ENCODE measurements at places on chromosomes 2 and 18. TPM values are rescaled to one million over a fixed set of nuclear protein-coding genes. Genes with fewer than 3 reads are reported as not detected.

GRCh38 chr2:221370076-221370856, 201.8 kb downstream of the EPHA4 start:
- no peak for ATAC-seq

- no peak for ATAC-seq
Observed at GRCh38 chr2:139480161-139480650, 700.0 kb upstream of the NXPH2 start.

GRCh38 chr18:78814766-78815165, 164.9 kb upstream of the SALL3 start:
- ATAC-seq: no peak

DNA sequence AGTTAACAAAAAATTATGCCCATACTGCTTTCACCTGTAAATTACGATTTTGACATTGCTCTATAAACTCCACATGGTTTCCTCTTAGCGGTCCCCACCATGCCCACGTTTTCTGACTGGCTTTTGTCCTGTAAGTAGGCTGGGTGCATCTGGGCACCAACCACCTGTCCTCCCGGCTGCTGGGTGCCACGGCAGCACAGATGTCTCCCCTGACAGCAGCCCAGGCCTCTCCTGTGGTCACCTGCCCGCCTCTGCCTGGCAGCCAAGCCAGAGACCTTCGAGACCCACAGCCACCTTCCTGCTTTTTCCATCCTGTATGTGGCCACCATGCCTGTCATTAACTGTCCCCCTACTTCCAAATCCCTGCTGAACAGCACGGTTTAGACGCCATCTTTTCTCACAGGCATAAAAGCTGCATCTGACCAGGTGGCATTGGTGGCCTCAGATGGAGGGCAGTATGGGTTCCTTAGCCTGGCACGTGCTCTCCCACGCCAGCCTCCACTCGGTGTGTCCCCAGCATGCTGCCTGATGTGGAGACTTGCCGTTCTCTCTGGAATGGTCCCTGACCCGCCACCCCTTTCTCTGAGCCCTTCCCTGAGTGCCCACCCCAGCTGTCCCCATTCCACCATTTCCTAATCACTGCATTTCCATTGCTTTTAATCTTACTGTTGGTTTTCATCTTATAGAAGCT, 18.9 kb downstream of the SNORC start:
- ATAC-seq: no peak

GRCh38 chr2:68104111-68104835, 41.5 kb upstream of the C1D start:
- ATAC-seq: no peak

DNA sequence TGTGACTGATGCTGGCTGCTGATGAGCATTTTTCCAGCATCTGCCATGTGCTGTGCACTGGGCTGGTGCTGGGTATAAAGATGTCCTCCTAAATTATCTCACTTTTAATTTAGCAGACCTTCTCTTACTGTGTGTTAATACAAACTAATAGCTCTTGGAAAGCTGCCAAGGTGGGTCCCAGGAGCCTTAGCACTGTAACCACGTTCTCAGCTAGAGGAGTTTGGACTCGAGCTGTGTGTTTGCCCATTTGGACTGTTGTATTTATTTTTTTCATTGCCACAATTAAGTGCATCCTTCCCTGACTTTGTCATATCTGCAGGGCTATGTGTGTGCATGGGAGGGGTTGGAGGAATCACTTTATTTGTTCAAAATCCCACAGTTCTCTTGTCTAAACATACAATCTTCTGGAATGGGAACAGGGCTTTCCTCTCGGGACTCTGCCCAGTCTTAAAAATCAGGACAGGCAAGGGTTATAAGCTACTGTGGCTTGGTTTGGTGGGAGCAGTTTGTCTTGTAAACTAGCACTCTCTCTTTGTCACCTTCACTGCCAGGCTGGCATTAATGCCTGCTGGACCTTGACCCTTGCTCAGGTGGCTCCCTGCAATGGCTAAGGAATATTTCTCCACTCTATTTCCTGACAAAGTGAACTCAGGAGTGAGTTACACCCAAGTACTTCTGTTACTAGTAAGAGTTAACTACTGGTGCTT, 129.7 kb upstream of the MGAT5 start:
- no peak for ATAC-seq

- no peak for ATAC-seq
Observed at GRCh38 chr18:34483198-34483597, 226.9 kb upstream of the DTNA start.

DNA sequence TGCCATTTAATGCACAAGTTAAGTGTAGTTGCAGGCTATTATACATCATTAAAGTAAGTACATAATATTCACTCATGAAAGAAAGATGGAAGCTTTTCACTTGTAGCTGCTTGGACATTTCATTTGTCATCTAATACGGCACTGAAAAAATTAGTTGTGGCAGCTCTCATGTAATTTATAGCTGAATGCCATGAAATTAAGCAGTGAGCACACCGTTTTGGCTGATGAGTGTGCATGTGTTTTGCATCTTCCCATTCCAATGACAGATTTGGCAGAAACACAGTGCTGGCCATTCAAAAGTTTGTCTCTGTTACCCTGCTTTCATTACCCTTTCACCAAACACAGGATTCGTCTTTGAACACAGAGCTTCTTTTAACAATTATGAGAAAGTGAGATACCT, 174.0 kb downstream of the PTGR3 start:
- ATAC-seq: no peak

DNA sequence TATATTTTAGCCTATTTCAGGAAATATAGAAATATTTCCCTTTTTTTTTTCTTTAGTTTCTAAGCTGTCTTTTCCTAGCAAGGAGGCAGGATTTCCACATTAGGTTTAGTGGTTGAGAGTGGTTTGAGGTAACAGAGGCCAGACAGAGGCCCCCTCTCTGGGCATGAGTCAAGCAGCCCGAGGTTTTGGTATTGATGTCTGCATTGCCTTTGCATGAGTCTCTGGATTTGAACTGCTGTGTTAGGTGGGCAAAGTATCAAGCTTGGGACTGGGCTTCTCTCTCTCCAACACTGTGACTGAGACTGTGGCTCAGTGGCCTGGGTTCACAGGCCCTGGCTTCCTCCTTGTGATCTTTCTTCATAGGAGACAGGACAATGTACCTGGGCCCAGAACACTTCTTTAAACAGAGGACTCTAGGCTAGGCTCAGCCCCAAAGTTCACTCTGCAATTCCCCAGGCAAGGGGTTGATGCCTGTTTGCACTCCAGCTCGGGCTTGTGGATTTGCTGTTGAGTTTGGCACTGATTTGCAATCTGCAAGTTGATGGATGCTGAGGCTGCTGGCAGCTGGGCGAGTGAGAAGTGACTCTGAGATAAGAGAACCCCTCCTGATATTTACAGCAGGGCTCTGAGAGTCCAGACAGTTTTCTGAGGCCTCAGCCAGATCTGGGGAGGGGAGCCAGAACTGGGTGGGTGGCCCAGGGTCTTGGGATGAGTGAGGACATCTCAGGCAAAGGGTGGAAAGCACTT, 271.2 kb downstream of the EN1 start:
- no peak for ATAC-seq

DNA sequence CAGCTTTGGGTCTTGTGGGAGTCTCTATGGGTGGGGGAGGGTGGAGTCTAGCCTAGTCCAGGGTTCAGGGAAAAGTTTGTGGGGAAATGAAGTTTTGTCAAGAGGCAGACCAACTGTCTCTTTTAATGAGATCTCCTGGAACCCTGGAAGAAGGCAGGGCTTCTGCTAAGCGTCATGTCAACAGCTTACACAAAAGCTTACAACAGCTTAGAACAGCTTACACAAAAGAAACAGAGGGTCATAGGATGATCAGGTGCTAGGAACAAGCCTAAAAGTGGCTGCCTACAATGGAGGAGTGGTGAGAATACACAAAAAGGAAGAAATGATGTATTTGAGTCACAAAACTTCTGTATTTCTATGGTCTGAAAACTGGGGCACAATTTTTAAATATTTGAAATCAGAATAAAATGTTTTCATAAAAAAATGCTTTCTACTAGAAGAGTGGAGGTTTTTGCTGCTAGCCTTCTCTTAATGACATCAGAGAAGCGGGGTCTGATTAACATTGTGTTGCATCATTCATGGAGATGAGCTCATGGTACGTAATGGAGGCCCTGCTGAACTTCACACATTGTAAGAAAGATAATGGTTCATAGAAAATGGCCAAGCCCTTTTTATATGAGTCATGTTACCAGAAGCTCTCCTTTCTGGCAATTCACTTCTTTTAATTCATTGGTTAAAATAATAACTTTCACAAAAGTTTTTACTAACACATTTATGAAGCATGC, 351.0 kb downstream of the PIK3C3 start:
- no peak for ATAC-seq

DNA sequence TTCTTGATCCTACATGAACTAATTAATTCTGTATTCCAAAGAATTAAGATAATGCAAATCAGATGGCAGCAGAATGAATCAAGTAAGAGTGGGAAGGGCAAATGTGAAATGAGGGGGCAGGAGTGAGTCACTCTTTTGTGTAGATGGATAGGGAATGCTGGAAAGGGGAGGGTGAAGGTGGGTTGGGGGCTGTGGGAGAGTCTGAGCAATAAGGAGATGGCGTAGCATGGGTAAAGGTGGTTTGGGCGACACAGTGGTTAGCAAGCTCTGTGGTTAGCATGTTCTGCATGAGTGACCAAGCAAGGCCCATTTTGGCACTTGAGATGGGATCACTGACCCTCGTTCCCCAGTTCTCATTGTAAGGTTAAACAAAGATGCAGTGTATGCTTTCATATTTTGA, 20.4 kb downstream of the GPD2 start:
- ATAC-seq: no peak

GRCh38 chr2:11758647-11759046, 12.2 kb downstream of the LPIN1 start:
- no peak for ATAC-seq

DNA sequence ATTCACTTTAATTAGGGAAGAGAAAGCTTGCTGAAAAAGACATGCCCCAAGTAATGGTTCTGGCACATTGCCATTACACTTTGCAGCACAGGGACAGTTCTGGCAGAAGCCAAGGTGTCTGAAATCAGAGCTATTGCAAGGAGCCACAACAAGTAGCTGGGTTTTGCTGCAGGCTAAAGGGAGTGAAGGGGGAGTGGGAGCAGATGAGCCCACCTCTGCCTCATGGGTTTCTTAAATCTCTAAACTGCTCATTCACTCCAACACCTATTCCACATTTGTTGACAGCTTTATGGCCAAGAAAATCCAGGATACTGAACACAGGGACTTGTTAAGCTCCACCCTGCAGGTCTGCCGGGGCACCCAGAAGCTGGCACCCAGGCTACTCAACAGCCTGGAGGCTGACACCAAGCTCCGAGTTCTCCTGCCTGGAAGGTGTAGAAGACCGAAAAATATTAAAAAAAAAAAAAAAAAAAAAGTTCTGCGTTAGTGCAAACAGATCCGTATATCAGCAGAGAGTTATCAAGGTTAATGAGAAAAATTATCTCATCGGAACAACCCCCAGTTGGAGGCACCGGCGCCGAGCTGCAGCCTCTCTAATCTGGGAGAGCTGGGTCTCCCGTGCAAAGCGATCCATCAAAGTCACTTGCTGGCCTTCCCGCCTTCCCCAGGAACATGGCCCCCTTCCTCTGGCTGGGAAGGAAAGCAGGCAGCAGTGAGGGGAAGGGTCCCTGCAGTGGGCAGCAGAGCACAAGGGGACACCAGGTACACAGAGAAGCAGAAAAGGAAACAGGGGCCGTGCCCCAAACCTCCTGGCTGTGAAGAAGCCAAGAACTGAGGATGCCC, 123.7 kb downstream of the HNMT start:
- no peak for ATAC-seq

DNA sequence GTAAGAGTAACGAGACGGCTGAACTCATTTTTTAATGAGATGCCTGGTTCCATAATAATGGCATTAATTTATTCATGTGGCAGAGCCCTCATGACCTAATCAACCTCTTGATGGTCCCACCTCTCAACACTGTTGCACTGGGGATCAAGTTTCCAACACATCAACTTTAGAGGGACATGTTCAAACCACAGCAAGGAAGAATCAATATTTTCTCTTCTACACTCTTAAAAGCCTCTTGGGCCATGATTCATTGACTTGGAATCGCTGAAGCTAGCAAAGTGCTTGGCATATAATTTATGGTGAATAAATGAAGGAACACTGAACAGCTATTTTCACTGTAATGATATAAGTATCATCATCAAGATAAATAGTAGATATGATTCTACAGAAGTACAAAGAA, 333.0 kb downstream of the TNS1 start:
- no peak for ATAC-seq

DNA sequence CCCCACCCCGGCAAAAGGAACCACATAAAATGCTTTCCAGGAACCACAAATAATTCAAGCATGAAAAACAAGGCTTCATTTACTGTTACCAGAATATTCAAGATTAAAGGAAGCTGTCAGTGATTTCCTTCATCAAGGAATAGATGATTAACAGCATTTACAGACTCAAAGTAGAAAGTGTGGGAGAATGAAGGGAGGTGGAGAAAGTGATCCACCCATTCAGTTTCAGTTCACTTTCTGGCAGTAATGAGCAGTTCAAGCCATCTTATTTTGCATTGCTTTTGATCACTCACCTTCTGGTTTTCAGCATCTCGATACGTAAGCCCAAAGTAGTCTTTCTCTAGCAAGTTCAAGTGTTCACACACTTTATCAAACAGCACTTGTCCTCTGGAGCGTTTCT, 99.0 kb downstream of the EPB41L3 start:
- ATAC-seq: no peak

DNA sequence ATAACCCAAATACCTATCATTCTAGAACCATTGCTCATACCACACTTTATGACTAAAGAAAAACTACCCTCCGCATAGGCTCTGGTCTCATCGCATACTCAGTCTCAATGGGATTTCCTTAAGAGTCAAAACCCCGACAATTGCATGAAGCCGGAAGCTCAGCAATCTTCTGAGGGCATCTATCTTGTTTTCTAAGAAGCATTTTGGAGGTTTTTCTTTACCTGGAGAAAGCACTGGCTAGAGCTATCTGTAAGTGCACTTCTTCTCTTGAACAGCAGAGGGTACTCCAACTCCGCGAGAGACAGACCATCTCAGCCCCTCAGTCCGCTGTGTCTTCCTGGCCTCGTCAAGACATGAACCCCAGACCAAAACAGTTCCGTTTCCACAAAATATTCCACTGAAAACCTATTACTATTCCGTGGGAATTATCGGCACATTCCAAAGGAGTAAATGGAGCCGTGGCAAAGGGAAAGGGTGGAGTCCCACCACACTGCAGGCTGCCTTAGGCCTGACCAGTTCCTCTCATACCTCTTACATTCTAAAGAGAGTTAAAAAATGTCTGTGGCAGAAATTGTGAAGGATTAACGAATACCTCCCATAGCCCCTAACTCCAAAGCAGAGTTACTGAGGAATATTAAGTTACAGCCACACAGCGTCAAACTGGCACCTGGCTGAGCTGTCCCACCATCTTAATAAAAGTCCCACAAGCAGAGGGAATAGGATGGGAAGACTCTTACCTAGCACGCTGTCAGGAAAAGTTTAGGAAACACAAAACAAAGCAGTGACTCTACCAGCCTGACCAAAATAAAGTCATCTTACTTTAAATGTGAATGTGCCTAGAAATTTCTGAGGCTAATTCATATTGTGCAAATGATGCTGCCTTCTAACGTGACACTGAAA, 325.6 kb upstream of the VRK2 start:
- ATAC-seq: peak; percentile 51

The ALPG gene
- not detected for total RNA-seq

The ALK gene
- 1.1 TPM for total RNA-seq

The ACMSD gene
- not detected for total RNA-seq

The NEU4 gene
- total RNA-seq: 0.47 TPM

The NGEF gene
- total RNA-seq: 0.46 TPM

The CYP26B1 gene
- total RNA-seq: 4.0 TPM

The IL37 gene
- not detected for total RNA-seq

Data from gastroesophageal sphincter (tissue), 4 donors.